ENCODE measurements at places on chromosomes 12 and 14.
A peak's percentile ranks its signal among the peaks of the same experiment; 100 is the strongest.

GRCh38 chr12:5364036-5364770 is 67.7 kb upstream of the NTF3 start:
- DNase-seq, result no peak

GRCh38 chr12:56631790-56632700 is 1.9 kb upstream of the BAZ2A start:
- peak; percentile 71 for DNase-seq

GRCh38 chr12:26723379-26724308 is 109.3 kb downstream of the ITPR2 start:
- DNase-seq, result peak; percentile 38

DNA sequence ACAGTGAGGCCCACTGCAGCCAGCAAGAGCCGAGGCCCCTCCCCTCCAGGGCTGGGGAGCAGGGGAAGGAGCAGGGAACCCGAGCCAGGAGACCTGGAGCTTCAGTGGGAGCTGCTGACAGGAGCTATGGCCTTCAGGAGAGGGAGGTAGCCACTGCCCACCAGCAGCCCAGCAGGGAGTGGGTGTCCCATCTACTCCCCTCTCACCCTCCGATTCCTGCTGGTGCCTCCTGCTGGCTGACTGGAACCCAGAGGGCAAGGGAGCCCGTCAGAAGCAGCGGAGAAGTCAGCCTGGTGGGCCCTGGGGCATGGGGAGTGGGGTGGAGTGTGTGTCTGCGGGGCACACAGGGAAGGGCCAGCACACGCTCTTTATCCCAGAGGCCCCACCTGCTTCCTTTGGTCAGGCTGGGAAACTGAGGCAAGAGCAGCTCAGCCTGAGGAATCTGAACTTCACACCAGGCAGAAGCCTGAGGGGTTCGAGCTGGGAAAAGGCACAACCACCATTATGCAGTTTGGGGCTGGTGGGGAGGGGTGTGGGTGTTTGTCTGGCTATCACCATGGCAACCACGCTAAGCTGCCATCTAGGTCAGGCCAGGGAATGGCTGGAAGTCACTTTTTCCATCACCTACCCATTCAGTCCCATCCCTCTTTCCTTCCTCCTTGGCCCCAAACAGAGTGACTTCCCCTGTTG is 36.8 kb upstream of the PLEKHG6 start:
- no peak for DNase-seq

Data from tongue (tissue), 3 donors.